ENCODE measurements at places on chromosomes 7 and 10. TPM values are rescaled to one million over a fixed set of nuclear protein-coding genes. Genes with fewer than 3 reads are reported as not detected.

GRCh38 chr7:157272351-157273207 is 64.2 kb upstream of the DNAJB6 start:
- H3K4me3 ChIP-seq, result no peak overlapping the region
- H3K4me1 ChIP-seq, result peaks cover 18% of the 10 kb centered on the region
- no peak for DNase-seq
- no peaks in the 10 kb centered on the region for H3K27me3 ChIP-seq
- no peak overlapping the region for H3K27ac ChIP-seq

ITGA8 gene
- total RNA-seq, result not detected

OPALIN gene
- total RNA-seq, result not detected

DNA sequence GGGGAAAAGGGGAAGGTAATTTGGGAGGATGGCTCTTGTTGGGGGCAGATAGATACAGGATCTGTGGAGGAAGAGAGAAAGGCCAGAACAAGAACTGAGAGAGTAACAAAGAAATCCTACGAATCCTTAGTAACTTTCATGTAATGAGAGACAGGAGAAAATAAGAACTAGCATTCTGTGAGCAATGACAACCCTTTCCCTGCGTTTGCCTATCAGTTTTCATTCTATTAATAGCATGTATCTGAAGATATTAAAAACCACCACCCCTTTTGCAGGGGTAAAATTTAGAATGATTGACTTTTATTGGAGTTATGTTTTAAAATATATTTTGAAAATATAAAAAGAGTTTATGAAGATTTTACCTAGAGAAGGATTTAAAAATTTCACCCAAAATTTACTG is 132.8 kb downstream of the ZEB1 start:
- no peak for DNase-seq
- H3K27me3 ChIP-seq, result no peaks in the 10 kb centered on the region
- no peak overlapping the region for H3K4me3 ChIP-seq
- no peak overlapping the region for H3K27ac ChIP-seq
- H3K4me1 ChIP-seq, result peaks cover 8% of the 10 kb centered on the region

DNA sequence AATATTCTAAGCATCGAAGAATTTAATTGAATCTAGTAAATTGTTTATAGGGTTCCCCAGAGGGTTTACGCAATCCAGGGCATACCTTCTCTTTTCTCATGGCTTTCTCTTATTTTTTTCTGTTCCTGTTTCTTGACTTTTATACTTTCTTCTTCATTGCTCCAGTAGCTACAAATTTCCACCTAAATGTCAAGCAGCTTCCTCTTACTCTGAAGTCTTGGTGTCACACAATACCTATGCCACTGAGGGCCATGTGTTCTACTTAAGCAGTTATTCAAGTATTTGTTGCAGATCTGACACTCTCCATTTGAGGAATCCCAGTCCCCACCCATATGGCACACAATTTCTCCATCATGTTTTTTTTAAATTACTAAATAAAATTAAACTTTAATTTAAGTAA is 343.1 kb upstream of the MBL2 start:
- no peak overlapping the region for H3K4me3 ChIP-seq
- no peaks in the 10 kb centered on the region for H3K4me1 ChIP-seq
- no peaks in the 10 kb centered on the region for H3K27me3 ChIP-seq
- no peak overlapping the region for H3K27ac ChIP-seq
- no peak for DNase-seq
- H3K36me3 ChIP-seq, result no peaks in the 10 kb centered on the region

DNA sequence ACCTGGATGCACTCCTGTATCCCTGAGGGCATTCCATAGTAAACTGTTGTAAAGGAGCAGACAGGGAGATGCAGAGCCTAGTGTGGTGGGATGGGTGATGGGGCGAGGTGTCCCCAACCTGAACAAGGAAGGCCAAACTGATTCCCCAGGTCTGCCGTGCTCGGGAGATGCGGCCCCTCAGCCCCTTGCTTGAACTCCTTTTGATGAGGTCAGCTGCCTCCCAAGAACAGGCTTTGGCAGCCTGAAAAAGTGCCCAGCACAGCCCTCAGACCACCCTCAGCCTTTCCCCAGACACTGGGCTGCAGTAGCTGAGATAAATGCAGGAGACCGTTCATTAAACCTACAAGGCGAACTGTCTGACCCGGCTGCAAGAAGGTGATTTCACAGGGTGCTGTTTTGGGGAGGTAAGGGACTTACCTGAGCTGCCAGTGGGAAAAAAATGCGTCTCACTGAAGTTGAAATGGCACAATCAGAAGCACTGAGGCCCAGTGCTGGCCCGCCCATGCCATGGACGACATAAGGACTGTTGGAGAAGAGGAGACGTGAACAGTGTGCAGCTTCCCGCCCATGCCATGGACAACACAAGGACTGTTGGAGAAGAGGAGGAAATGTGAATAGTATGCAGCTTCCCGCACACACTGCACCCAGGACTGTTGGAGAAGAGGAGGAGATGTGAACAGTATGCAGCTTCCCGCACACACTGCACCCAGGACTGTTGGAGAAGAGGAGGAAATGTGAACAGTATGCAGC is 148.4 kb upstream of the FAM20C start:
- H3K36me3 ChIP-seq, result no peaks in the 10 kb centered on the region
- H3K4me1 ChIP-seq, result no peaks in the 10 kb centered on the region
- no peak overlapping the region for H3K27ac ChIP-seq

- no peak overlapping the region for H3K4me3 ChIP-seq
- no peak for DNase-seq
- H3K36me3 ChIP-seq, result no peaks in the 10 kb centered on the region
These were observed 46.0 kb upstream of the CSTF2T start for GRCh38 chr10:51745397-51745796.

GRCh38 chr10:59047957-59048618 is 128.4 kb upstream of the PHYHIPL start:
- no peaks in the 10 kb centered on the region for H3K36me3 ChIP-seq
- H3K27me3 ChIP-seq, result no peaks in the 10 kb centered on the region
- no peak overlapping the region for H3K27ac ChIP-seq
- H3K4me3 ChIP-seq, result no peak overlapping the region
- no peaks in the 10 kb centered on the region for H3K4me1 ChIP-seq

DNA sequence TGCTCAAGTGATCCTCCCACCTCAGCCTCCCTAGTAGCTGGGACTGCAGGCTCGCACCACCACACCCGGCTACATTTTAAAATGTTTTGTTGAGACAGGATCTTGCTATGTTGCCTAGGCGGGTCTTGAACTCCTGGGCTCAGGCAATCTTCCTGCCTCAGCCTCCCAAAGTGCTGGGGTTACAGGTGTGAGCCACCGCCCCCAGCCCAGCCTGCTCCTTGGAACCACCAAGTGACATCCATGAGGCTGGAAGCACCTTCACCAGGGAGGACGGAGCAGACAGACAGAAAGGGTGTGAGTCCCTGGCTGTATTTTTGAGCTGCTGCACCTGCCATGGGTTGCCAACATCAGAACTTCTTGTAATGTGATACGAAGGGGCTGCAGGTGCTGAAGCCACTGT is 62.3 kb upstream of the UBE3C start:
- no peaks in the 10 kb centered on the region for H3K36me3 ChIP-seq
- no peaks in the 10 kb centered on the region for H3K4me1 ChIP-seq
- DNase-seq, result no peak
- H3K4me3 ChIP-seq, result no peak overlapping the region

TAS2R4 gene
- total RNA-seq, result 0.94 TPM

DNA sequence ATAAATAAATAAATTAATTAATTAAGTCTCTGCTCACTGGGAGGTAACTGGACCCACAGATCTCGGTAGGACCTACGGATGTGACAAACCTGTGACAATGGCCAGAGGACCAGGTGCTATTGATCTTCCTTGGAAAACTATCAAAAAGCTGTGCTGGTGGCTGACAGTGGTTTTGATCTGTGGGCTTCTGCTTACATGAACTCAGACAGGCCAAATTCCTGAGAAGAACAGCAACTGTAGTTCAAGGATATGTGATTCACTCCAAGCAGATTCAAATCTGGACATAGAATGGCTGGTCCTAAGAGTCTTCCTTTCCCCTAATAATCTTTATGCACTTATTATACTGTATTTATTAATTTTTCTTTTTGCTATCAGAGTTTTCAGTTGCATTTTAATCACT is 80.0 kb downstream of the ATXN7L1 start:
- H3K27me3 ChIP-seq, result no peaks in the 10 kb centered on the region
- DNase-seq, result no peak
- peaks cover 6% of the 10 kb centered on the region for H3K36me3 ChIP-seq
- H3K4me1 ChIP-seq, result peaks cover 39% of the 10 kb centered on the region
- H3K27ac ChIP-seq, result no peak overlapping the region

DNA sequence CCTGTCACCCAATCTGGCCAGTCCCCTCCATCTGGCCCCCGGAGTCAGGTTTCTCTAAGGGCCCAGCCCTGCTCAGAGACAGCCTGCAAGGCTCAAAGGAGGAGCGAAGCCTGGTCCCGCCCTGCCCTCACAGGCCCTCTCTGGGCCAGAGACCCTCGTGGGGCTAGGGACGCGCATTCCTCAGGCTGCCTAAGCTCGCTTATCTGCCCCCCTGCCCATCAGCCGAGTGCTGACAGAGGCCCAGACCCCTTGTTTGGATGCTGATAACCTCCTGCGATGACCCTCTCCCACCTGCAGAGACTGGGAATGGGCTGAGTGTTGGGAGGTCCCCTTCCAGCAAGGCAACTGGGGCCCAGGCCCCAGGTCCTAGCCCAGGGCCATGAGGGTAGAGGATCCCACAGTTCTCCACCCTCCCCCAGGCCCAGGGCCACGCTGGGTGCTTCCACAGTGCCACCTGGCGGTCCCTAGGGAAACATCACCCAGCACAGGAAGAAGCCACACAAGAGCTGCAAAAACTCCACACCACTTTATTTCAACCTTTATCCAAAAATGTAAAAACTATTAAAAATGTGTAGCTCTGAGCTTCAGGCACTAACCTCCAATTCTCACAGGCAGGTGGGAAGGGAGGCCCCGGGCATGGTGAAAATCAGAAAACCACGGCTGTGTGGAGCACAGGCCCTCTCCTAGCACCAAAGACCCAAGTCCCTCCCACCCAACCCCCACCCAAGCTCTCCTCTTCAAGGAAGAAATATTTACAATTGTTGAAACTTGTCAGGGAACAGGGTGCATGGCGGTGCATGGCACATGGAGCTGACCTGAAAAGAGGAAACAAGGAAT is 2.2 kb downstream of the NPM3 start:
- peaks cover 47% of the 10 kb centered on the region for H3K36me3 ChIP-seq
- peak; percentile 69 for DNase-seq
- no peak overlapping the region for H3K27ac ChIP-seq

- no peaks in the 10 kb centered on the region for H3K27me3 ChIP-seq
- H3K4me1 ChIP-seq, result peaks cover 21% of the 10 kb centered on the region
- no peaks in the 10 kb centered on the region for H3K36me3 ChIP-seq
- H3K27ac ChIP-seq, result no peak overlapping the region
- DNase-seq, result no peak
These were observed 5.8 kb upstream of the TRUB1 start for GRCh38 chr10:114932225-114932624.

DNA sequence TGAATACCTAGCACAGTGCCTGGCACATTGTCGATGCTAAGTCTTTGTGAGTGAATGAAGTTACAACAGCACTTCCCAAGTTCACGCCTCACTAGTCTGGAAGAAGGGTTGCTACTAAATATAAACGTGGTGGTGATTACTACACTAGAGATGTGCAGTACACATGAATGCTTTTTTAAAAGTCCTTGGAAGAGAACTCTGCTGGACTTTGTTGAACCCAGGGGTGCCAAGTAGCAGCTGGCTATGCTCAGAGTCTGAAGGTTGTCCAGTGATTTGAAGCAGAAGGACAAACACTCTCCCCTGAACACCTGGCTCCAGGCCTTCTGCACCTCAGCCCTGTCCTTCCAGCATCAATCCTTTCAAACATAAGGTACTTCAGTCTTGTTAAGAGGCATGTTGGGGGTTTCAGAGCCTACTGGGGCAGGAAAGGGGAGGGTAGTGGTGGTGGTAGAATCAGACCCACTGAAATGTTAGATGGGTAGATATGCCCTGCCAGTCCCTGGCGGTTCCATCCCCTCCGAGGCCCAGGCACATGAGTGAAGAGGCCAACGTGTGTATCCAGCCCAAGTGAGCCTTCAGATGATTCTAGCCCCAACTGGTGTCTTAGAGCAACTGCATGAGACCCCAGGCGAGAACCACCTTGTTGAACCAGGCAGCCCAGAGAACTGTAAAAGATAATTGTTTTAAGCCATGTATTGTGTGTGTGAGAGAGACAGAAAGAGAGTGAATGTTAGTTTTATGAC is 94.4 kb downstream of the TAX1BP1 start:
- no peaks in the 10 kb centered on the region for H3K27me3 ChIP-seq
- H3K4me3 ChIP-seq, result no peak overlapping the region
- no peak overlapping the region for H3K27ac ChIP-seq
- no peaks in the 10 kb centered on the region for H3K4me1 ChIP-seq
- H3K36me3 ChIP-seq, result no peaks in the 10 kb centered on the region
- DNase-seq, result no peak

All from activated T-helper 2 cell treated with anti-CD3 and anti-CD28 coated beads, Interferon-gamma antibody, Interleukin-2, Interleukin-4, amounts not matched to agents 10 μg/mL and 5 μg/mL and 100 μg/mL, durations not matched to agents 14 hours and 24 hours and 36 hours (primary cell).